ENCODE measurements at places on chromosomes 2 and 18. TPM values are rescaled to one million over a fixed set of nuclear protein-coding genes. Genes with fewer than 3 reads are reported as not detected.

DNA sequence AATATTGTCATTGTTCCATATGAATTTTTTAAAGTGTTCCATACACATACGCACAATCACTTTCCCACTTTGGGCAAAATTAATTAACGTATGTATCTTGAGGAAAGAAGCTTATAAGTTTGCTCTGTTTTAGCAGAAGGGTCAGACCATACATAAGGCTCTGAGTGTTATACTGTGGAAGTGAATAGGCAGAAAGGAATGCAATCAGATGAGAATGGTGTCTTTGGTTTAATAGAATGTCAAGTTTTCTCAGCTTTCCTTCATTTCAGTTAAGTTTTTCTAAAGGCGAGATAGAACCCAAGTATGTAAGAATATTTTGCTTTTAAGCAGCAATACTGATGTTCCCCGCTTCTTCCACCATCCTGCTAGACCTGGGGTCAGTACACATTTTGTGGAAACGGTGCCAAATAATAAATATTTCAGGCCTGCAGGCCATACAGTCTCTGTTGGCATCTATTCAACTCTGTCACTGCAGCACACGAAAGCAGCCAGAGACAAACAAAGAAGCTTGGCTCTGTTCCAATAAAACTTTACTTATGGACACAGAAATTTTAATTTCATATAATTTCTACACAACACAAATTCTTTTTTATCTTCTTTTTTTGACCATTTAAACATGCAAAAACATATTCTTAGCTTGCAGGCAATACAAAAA, 100.6 kb downstream of the UPP2 start:
- DNase-seq, result no peak

GRCh38 chr2:60033325-60033724, 520.1 kb downstream of the BCL11A start:
- no peak for DNase-seq

ROCK1 gene
- total RNA-seq, result 84.3 TPM

DNA sequence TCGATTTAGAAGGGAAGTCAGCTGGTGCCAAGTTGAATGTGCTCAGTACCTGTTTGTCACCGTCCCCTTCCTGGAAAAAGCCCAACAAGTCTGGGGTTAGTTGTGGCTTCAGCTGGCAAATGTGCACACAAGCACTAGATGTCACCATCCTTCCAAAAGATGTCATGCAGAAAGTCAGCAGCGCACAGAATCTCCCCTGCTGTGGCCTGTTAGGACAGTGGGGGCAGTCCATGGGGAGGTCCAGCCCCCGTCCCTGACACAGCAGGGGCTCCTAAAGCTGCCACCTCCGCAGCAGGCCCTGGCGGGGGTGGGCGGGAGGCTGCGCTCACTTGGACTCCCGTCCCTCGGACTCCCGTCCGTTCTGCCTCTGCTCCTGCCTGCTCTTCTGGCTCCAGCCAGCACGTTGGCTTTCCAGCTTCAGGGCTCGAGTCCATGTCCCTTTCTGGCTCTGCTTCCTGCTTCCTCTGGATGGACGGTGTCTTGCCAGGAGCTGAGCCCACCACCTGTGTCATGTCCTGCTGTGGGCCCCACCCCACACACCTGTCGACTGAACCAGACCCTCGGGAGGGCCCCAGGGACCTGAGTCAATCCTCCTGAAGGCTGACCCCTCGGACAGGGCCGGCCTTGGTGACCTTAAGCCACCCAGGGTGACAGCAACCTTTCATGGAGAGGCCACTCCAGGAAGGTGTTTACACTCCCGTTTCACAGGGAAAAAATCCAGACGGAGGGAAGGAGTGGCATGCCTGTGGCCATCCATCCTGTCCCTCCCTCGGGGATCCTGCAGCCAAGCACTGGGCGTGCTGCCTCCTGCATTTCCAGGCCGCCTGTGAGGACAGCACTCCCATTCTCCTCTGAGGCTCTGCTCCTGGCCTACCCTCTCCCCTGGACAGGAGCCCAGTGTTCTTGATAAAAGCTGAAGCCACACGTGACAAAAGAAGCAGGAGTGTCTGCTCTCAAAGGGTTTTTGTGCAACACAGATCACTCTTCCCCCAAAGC, 8.5 kb downstream of the RAB17 start:
- peak; percentile 44 for DNase-seq

AOX1 gene
- total RNA-seq, result not detected

ERFE gene
- total RNA-seq, result not detected

- no peak for DNase-seq
These were observed 21.0 kb upstream of the ZBTB7C start for GRCh38 chr18:48430150-48430549.

DNA sequence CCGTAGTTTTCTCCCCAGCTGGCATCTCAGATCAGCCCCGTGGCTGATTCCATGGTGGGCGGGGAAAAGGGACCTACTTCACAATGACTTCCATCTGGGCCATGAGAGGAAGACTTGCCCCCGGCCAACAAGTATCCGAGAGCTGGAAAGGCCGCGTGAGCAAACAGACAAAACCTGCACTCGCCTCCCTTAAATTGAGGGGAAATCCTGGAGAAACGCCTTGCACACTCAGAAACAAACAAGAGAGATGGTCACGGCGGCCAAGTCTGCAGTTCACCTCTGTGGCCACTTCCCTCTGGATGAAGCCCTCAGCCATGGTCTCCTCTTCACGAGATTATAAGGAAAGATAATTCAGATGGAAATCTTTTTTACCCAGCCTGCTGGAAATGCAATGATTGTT, 39.4 kb upstream of the TPO start:
- no peak for DNase-seq

GRCh38 chr2:230614913-230615332, 97.7 kb upstream of the CAB39 start:
- DNase-seq, result no peak

DNA sequence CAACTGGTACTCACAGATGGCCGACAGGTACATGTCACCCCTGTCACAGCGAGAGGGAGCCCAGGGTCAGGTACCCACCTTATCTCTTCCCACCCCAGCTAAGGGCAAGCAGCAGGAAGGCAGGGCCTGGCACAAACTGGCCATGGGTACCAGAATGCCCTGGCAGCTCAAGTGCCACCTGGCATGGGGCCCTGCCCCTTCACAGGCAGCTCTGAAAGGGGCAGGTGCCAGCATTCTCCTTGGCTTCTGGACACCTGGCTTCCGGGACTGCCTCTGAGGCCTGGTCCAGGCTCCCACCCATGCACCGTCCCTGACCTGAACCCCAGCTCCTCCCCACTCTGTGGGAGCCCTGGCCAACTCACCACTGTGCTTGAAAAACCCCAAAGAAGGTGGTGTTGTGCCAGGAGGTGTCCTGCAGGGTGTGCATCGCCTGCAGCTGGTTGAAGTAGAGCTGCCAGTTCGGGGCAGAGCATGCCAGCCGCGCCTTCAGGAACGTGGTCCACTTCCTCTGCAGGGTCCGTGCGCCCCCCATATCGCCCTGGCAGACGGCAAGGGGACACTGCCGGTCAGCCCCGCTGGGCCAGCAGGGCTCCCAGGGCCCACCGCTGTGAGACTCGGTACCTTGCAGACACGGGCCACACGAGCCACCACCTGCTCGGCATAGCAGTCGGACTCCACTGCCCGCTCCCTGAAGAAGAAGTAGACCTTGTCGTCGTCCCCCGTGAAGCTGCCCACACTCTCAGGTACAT, 5.4 kb downstream of the SEMA4C start:
- no peak for DNase-seq

Data from naive thymus-derived CD8-positive, alpha-beta T cell (primary cell).